Activated naive CD8-positive, alpha-beta T cell treated with anti-CD3 and anti-CD28 coated beads, Interleukin-2, amount 50 U/mL, for 16 hours (primary cell): ENCODE measurements at places on chromosomes 7 and 10.

GRCh38 chr10:6390213-6390845 lies 187.6 kb downstream of the PFKFB3 start:
- no peak for DNase-seq

DNA sequence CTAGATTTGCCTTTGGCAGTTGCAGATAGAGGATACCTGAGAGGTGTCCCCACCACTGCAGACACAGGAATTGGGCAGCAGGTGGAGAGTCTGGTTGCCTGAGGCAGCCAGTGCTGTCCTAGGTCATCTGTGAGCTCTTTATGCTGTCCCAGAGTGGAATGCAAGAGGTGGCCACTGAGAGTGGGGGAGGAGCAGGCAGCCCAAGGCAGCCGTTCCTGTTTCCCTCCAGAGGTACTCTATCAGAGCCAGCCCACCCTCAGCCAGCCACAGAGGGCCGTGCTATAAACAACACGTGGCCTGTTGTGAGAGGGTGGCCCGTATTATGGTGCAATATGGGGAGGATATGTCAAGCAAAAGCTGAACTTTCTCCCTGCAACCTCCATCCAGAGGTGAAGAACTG lies 8.5 kb downstream of the LRRC18 start:
- DNase-seq = no peak

- no peak for DNase-seq
Measured at GRCh38 chr10:31061941-31062340, 30.3 kb upstream of the ZNF438 start.

- no peak for DNase-seq
Measured at GRCh38 chr7:1505731-1506550, 1.8 kb upstream of the INTS1 start.

GRCh38 chr7:27191833-27192545 lies 7.0 kb upstream of the HOXA11 start:
- no peak for DNase-seq

- DNase-seq = no peak
Measured at GRCh38 chr7:33750177-33750576, 155.2 kb upstream of the BMPER start.
